ENCODE measurements at places on chromosomes 16 and 17. TPM values are rescaled to one million over a fixed set of nuclear protein-coding genes. Genes with fewer than 3 reads are reported as not detected.

Gene ZFP90
- total RNA-seq, result 7.2 TPM

Gene KRTAP17-1
- not detected for total RNA-seq

Gene GRIN2C
- total RNA-seq, result 0.27 TPM

Gene HOXB1
- not detected for total RNA-seq

Gene LPCAT2
- 6.3 TPM for total RNA-seq

Gene SHBG
- total RNA-seq, result 0.79 TPM

Gene RTN4RL1
- total RNA-seq, result 7.3 TPM

Gene SLFN12L
- total RNA-seq, result not detected

Gene FZD2
- 44.3 TPM for total RNA-seq

Gene CCL7
- total RNA-seq, result not detected

Gene CCL14
- total RNA-seq, result not detected

Gene CCL8
- total RNA-seq, result not detected

Gene FN3K
- total RNA-seq, result 9.1 TPM

Gene ABCA5
- 2.4 TPM for total RNA-seq

Gene GPRC5B
- 30.9 TPM for total RNA-seq

Gene PPM1E
- total RNA-seq, result 0.05 TPM

Gene DNAI2
- not detected for total RNA-seq

Gene SEPTIN12
- not detected for total RNA-seq

Gene NPIPA3
- total RNA-seq, result 1.8 TPM

Gene RNF112
- total RNA-seq, result 0.98 TPM

Gene GLG1
- 47.1 TPM for total RNA-seq

Gene HIRIP3
- total RNA-seq, result 14.2 TPM

Gene SPOP
- total RNA-seq, result 44.6 TPM

Gene HLF
- 0.22 TPM for total RNA-seq

Gene KRTAP4-9
- total RNA-seq, result not detected

Gene XYLT1
- total RNA-seq, result 1.4 TPM

Gene SCRN2
- total RNA-seq, result 36.4 TPM

Gene CD300H
- total RNA-seq, result 0.67 TPM

Measured in A549 treated with ZK216348 at 1 μM for 4 hours (cell line).